Mesothelial cell of epicardium (in vitro differentiated cells): ENCODE measurements at places on chromosomes 16 and 17.

- H3K4me3 ChIP-seq = no peak overlapping the region
- DNase-seq = peak; percentile 86
- H3K27me3 ChIP-seq = no peaks in the 10 kb centered on the region
- H3K36me3 ChIP-seq = peaks cover 21% of the 10 kb centered on the region
- peak overlapping the region; percentile 71 for H3K27ac ChIP-seq
Measured at GRCh38 chr16:66608241-66609138, 4.0 kb downstream of the CMTM3 start.

GRCh38 chr16:11624205-11624604, 37.5 kb upstream of the LITAF start:
- no peaks in the 10 kb centered on the region for H3K27me3 ChIP-seq
- no peaks in the 10 kb centered on the region for H3K36me3 ChIP-seq
- H3K27ac ChIP-seq = no peak overlapping the region
- H3K4me1 ChIP-seq = peaks cover 13% of the 10 kb centered on the region
- H3K4me3 ChIP-seq = no peak overlapping the region

- no peak overlapping the region for H3K27ac ChIP-seq
- DNase-seq = no peak
- H3K4me3 ChIP-seq = no peak overlapping the region
- no peaks in the 10 kb centered on the region for H3K27me3 ChIP-seq
- H3K36me3 ChIP-seq = no peaks in the 10 kb centered on the region
Measured at GRCh38 chr16:10597187-10597601, 16.8 kb upstream of the EMP2 start.

DNA sequence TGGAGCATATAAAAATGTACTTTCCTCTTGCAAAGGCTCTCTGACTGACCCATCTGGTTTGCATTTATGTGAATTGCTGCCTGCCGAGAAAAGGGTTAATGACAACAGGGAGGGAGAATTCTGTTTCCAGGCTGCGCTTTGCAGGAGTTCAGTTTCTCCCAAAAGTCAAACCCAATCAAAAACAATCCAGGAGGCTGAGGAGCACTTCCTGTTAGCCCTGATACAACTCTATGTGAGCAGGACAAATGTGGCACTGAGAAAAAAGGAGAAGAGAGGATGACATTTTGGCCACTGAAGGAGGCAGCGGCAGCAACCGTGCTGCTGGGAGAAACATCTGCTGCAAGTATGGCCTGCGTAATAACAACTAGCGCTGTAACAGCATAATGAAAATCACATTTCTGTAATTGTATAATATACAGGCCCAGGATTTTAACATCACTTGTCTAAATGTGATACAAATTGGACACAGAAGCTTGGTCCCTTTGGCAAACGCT, 26.8 kb upstream of the ELAC2 start:
- no peak for DNase-seq
- peaks cover 11% of the 10 kb centered on the region for H3K27me3 ChIP-seq
- H3K4me1 ChIP-seq = peaks cover 6% of the 10 kb centered on the region
- peak overlapping the region; percentile 59 for H3K27ac ChIP-seq
- no peaks in the 10 kb centered on the region for H3K36me3 ChIP-seq

DNA sequence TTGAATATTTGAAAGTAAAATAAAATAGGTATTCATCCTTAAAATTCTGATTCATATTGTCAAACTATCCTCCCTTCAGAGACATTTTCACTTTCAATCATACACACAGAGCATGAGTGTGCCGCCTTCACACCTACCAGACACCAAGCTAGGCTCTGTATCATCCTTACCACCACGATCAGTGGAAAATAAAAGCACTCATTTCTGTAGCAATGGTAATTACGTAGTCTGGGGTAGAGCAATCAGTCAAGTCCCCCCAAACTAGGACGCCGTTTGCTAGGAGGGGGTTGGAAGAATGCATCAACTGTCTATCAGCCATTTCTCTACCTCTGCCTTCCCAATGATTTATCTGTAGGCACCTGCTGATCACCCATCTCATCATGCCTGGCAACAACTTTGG, 84.6 kb upstream of the GRIN2A start:
- no peak overlapping the region for H3K4me3 ChIP-seq
- H3K27ac ChIP-seq = no peak overlapping the region
- peaks cover 2% of the 10 kb centered on the region for H3K36me3 ChIP-seq
- DNase-seq = no peak

DNA sequence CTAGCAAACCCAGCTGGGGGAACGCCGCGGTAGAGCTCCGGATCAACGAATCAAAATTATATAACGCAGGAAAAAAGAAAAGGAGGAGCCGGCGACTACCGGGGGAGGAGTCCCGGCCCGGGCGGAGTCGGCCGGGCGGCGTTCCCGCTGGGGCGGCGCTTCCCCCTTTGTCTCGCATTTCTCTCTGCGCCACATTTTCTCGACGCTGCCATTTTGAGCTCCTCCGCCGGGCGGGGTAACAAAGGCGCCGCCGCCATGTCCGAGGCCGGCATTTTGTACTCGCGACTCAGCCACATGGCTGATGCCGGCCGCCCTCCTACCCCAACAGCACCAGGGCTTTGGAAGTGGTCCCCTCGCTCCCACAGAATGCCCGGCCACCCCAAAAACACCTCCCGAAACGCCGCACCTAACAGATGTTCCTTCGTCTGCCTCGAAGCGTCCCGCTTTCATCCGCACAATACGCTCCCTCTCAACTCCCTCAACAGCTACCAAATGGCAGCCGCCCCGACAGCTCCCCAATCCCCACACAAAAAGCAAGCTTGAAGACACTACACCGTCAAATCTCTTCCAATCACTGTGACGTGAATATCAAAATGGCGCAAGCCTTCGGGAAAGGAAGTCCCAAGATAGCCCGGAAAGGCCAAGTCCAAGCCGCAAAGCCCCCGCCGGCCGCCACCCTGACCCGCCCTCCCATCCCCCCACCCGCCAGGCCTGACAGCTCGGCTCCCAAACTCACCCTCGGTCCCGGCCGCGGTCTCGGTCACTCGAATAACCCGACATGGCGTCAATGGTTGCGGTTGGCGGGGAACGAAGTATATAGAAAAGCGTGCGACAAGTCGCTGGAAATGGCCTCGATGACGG, 519 bp downstream of the DDX5 start:
- H3K4me3 ChIP-seq = peak overlapping the region; percentile 100
- DNase-seq = peak; percentile 73
- peak overlapping the region; percentile 100 for H3K27ac ChIP-seq
- peaks cover 39% of the 10 kb centered on the region for H3K4me1 ChIP-seq
- no peaks in the 10 kb centered on the region for H3K27me3 ChIP-seq
